Activated T-helper 1 cell treated with Interleukin-2 at 50 U/mL for 16 hours (primary cell): ENCODE measurements at places on chromosomes 12 and 14.

GRCh38 chr12:128042825-128043224 is 224.1 kb upstream of the TMEM132C start:
- DNase-seq = no peak

GRCh38 chr12:130083002-130083401 is 79.3 kb upstream of the FZD10 start:
- no peak for DNase-seq

DNA sequence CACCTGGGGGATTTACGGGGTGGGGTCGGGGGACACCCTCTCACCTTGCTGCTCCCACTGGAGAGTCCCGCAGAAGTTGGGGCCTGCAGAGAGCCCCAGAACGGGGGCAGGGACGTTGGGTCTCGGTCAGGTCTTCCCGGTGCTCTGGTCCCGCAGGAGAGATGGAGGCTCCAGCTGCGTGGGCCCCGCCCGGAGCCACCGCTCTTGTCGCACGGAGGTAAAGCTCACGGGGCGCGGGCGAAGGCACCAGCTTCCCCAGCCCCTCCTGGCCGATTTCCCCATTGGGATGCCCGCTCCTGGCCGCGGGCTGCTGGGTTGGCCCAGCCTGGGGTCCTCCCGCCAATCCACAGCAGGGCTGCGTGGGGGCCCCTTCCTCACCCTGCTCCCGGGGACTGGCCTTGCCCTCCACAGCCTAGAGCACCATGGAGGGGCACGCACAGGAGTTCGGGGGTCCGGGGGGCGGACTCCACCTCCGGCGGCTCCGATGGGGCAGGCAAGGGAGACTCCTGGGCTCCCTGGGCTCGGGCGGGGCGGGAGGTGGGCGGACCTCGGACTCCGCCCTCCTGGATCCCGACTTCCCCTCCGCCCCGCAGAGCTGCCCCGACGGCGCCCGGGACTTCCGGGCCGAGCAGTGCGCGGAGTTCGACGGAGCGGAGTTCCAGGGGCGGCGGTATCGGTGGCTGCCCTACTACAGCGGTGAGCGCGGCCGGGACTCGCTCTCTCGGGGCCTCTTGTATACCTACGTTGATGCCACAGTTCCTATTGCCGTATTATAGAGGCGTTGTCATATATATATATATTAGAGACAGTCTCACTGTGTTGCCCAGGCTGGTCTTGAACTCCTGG is 8.4 kb downstream of the PAPLN start:
- peak; percentile 22 for DNase-seq

DNA sequence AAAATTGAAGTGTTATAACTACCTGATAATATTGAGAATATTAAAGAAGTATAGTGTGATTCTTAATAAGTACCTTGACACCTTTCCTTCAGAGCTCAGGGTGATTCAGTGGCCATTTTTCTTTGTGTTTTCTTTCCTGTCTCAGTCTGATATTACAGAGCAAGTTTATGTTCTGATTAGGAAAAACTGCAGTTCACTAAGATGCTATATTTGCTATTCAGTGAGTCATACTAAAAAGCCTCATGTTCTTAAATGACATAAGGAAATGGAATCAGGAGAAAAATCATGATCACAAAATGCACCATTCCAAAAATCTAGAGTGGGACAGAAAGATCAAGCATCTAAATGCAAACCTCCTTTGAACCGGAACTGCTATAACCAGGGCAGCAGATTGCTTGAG is 390.6 kb upstream of the ATP2B1 start:
- DNase-seq = no peak

- DNase-seq = no peak
Measured at GRCh38 chr12:90262251-90262650, 553.6 kb upstream of the ATP2B1 start.

- DNase-seq = no peak
Measured at GRCh38 chr12:131366261-131366871, 344.5 kb upstream of the SFSWAP start.

- no peak for DNase-seq
Measured at GRCh38 chr12:8553088-8553627, 12.5 kb upstream of the CLEC4E start.

GRCh38 chr14:68820999-68821683 is 28.3 kb upstream of the ZFP36L1 start:
- DNase-seq = no peak

DNA sequence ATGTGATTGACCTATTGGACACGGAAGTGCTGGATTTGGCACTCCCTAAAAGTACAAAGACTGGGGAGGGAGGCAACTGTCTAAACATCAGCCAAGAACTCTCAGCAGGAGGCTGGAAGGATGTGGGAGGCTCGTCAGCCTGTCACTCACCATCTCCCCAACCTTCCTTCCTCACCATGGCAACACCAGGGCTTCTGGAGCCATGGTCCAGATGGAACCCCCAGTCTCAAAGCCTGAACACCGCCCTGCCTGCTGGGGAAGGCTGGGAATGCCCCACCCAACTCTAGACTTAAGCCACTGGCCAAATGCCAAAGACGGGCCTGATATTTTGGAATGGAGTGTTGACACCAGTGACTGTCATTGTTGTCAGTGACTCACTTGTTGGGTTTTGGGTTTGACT is 55.3 kb downstream of the GALNT16 start:
- DNase-seq = no peak

GRCh38 chr14:93736378-93737014 is 51.8 kb downstream of the PRIMA1 start:
- no peak for DNase-seq

- no peak for DNase-seq
Measured at GRCh38 chr12:52969828-52970569, 21.1 kb downstream of the KRT18 start.

DNA sequence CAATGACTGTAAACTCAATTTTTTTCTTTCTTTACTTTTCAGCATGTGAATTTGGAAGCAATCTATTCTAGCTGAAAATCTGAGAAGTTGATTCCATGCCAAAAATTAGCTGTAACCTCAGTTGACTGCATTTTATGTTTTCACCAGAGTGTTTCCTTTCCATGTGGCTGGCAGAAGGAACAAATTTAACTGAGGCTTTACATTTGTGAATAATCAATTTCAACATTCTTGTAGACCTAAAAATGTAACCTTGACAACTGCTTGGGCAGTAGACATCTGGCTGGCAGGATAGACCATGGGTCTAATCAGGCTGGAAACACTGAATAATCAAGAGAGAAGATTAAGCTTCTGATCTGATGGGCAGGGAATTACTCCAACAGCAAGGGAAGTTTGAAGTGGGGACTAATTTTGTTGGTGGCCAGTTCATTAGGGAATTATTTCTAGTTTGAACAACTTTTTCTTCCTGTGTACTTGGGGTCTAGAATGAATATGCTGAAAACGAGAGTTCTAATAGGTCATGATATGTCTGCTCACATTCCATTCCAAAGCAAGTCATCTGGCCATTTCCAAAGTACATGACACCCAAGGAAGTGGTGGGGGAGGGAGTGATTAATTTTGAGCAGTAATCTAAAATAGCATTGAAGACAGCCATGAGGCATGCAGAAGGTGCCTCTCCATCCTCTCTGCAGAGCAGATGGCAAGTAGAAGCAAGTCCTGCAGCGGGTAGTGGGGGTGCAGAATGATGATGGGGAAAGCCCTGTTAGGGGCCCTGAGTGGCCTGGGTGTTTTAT is 68.2 kb downstream of the ATP23 start:
- DNase-seq = no peak

- DNase-seq = no peak
Measured at GRCh38 chr12:116160883-116161458, 116.5 kb downstream of the MED13L start.

DNA sequence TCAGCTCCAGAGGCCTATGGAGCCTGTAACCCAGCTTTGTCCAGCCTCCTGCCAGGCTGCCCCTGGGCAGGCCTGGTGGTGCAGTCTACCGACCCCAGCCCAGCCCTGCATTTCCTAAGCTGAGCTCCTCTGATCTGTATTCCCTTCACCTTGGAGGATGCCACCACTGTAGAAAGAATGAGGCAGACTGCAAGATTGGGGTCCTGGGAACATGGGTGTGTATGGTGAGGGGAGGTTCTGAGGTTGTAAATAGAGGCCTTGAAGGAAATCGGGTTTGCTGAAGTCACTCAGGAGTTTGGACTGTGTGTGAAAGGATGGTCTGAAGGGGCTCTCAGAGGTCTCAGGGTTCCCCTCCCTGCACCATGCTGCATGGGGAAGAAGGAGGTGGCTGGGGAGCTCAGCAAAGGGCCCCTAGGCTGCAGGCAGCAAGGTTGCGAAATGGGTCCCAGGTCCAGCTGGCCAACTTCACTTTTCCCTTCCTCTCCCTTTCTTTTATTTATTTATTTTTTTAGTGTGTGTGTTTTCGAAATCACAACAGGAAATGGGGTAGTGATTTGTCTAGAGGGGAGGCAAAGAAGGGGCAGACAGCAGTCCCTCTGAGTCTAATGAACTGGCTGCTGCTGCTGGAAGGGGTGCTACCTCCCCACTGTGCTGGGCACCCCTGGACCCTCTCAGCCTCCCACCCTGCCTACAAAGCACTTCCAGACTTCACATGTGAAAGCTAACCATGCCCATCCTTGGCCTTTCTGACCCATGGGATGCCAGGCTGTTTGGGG is 1.2 kb upstream of the LRP1-AS start:
- DNase-seq = no peak

GRCh38 chr12:56688129-56688845 is at the start of gene PTGES3:
TSS of gene PTGES3 (minus strand) at chr12:56688284. CDS start at chr12:56687999, 285 bp downstream.
- peak; percentile 97 for DNase-seq

DNA sequence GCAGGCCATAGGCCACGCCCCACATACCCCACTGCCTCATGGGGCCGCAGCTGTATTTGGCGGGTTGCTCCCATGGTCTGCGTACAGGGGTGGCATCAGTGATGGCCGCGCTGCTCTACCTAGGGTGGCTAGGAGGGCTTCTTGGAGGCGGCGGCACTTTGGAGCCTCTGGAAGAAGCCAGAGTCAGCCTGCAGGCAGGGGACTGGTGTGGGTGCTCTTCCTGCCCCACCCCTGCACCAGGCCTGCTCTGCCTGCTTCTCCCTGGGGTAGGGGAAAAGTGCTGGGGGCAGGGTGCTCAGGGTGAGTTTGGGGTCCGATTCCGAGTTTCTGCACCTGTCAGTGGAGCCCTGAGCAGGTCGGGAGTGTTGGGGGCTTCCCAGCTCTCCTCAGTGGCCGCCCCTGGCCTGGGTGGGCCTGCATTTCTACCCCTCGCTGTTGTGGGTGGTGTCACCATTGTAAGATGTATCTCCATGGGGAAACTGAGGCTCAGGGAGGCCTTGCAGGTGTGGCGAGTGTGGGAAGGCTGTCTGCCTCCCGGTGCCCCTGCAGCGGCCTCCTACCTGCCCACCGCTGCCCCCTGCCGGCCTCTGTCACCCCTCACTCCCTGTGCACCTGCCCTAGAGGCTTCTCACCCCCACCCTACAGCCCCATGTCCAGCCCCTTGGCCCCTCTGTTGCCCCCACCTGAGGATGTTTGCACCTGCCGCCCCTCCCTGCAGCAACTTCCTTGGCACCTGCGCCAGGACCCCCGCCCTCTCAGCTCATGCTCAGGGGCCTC is 5.5 kb downstream of the CEP170B start:
- no peak for DNase-seq

DNA sequence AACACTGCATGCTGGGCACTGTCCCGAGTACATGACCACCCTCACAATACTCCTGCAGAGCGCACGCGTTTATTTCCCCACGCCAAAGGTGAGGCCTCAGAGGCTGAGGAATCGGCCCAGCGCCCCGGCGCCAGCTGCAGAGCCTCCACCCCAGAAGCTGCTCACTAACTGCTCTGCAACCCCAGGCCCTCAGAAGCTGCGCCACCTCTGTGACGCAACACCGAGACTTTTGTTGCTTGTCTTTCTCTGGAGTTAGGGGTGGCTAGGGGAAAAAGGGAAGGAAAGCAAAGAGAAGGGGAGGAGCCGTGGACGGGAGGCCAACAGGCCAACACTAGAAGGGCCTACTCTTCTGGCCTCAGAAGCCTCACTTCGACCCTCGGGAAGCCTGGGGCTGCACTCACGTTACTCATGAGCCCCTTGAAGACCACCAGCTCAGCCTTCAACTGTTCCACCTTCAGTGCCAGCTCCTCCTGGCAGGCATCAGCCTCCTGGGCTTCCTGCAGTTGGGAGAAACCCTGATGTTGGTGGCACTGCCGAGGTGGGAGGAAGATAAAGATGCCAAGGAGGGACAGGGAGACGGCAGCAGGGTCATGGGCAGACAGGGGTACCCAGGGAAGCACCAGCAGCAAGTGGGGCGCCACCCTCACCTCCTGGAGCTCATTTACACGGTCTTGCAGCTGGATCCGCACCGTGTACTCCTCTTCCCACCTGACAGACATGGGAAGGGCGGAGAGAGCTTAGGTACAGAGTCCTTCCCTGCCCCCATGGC is 5.4 kb downstream of the IFFO1 start:
- no peak for DNase-seq

DNA sequence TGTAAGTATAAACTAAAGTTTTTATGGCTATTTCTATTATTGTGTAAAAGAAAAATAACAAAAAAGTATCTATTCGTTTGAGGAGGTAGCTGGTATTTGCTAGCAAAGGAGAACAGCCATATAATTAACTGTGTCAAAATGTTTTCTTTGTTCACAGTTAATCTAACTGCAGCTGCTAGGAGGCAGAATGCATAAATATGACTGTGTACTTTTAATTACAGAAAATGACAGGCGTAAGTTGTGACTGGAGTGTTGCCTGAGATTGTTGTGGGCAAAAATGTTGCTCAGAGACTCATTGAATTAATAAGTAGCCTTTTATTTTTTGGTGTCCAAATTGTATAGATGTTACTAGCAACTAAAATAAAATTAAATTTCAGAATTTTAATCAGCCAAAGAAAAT is 33.5 kb downstream of the PTPRO start:
- DNase-seq = no peak

GRCh38 chr12:96812153-96812552 is 94.9 kb upstream of the NEDD1 start:
- no peak for DNase-seq

GRCh38 chr12:111404362-111405148 is 1.2 kb upstream of the SH2B3 start:
- no peak for DNase-seq

DNA sequence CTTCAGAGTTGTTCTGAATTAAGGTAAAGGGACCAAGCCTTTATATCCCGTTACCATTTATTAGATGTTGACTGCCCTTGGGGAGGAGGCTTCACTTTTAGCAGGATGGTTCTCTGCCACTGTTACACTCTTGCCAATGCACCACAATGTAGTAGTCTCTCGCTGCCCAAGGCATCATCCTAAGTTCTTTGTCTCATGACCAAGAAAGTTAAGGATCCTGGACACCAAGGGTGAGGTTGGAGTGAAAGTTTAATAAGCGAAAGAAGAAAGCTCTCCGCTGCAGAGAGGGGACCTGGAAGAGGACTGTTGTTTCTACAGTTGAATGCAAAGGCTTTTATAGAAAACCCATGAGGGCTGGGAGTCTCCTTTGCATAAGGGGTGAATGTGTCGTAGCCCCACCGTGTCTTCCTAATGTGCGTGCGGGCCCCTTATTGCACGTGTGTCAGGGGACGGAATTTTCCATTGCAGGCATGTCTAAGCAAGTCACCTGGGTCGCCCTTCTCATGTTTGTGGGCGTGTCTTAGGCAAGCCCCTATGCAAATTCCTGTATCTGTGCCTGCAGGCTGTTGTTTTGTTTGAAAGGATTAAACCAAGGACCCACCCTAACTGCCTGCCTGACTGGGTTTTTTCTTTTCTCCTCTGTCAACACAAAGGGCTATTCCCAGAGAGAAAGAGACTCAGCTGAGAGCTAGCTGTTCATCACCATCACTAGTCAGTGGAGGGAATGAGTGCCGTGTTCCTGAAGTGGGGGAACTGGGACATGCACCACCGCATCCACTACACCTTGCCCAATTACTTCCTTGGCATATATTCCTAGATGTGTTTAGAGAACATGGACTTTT is 17.6 kb upstream of the RNASE1 start:
- no peak for DNase-seq

- DNase-seq = no peak
Measured at GRCh38 chr12:5868625-5869295, 76.3 kb downstream of the ANO2 start.
